ENCODE measurements at places on chromosomes 6 and 20.

- peak; percentile 99 for DNase-seq
These were observed 114.4 kb downstream of the ADGRG6 start for GRCh38 chr6:142416179-142416578.

DNA sequence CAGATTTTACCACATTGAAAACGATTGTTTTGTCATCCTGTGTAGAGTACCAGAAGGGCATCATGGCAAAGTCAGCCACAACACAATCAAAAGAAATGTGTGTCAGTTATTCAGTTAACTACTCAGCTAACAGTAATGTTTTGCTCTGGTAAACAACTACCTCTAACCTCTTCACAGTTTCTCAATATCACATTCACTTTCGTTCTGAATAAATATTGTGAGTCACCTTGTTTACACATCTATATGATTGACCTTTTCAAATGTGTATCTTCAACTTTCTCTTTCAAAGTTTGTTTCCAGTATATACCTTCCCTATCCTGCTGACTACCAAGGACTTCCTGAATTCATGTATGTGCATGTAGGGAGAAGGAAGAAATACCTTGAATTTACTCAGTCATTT is 216.6 kb upstream of the UFL1 start:
- no peak for DNase-seq

DNA sequence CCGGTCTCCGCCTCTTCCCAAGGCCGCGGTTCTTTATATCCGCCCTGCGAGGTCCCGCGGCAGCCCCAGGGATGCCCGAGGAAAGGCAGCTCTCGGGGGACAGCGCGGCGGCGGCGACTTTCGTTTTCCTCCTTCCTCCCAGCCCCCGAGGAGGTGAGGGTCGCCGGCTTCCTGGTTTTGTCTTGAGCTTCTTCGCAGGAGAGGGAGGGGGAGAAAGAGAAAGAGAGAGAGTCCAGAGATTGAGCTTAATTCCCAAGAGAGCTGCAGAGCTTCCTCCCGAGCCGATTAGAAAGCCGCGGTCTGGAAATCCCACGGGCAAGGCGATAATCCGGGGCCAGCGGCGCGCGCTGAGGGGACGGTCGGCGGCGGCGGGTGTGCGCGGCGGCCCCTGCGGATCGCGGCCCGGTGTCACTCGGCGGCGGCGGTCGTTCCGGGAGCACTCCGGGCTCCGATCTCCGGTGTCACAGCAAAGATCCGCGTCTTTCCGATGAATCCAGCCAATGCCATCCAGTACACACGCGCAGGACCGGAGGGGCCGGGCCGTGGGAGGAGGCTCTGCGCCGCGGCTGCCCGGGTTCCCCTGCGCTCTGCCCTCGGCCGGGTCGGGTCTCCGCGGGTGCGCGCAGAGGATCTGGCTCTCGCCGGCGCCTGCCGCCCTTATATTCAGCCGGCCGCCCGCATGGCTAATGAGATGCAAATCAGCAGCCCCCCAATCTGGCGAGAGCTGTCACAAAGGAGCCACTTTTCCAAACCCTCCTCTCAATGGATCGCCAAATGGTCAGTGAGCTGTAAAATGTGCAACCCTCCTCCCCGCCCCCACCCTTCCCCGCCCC is at the start of gene DLL1:
Gene DLL1, minus strand, starts transcription at position 783 of the 833 bp plus-strand sequence. CDS start 939 bp downstream, outside the sequence.
- DNase-seq: peak; percentile 27

DNA sequence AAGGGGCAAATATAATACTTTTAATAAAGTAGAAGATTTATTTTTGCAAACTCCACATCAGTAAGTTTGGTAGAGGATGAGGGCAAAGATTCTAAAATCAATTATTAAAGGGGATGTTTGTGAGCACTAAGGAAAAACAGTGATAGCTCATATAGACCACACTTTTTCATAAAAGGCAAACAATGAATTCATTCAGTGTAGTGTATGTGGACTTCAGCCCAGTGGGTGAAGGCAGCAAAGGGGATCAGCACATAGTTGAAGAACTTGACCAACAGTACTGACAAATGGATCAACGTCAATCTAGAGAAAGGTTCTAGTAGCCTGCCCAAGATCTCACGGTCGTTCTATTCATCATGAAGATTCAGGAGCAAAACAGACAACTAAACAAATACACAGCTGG is 45.3 kb downstream of the MAK start:
- no peak for DNase-seq

DNA sequence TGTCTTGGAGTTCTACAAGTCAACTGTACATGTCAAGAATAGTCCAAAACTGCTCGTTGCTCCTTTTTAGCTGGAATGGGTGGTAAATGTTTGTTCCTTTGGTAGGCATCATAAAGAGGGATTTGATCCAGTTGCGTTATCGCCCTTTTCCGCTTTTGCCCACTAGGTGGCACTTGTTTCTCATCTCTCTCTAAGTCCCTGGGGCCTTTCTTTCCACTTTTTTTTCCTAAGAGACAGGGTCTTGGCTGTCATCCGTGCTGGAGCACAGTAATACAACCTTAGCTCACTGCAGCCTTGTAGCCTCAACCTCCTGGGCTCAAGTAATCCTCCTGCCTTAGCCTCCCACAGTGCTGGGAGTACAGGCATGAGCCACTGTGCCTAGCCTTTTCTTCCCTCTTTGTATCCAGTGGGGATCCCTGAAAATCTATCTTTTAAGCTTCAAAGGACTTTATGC is 20.7 kb downstream of the GTPBP2 start:
- peak; percentile 77 for DNase-seq
